IMR-90 (cell line): ENCODE measurements at places on chromosomes 12 and 14.

- DNase-seq: no peak
Measured at GRCh38 chr14:33835677-33836076, 115.2 kb downstream of the EGLN3 start.

DNA sequence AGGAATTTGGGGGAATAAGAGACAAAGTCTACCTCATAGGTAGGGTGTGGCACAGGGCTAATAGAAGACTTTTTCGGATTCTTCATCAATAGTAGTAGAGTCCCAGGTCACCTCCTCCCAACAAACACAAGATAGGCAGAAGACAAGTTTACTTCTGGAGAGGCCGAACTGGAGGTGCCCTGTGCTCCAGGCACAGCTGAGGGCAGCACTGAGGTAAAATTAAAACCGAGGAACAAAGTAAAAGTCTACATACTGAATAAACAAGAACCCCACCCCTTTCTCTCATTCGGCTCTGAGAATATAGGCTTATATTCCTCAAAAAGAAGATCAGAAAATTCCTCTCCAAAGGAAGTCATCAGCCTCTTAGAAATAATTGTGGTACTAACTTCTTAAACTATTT is 161.5 kb downstream of the SEC23A start:
- no peak for DNase-seq

DNA sequence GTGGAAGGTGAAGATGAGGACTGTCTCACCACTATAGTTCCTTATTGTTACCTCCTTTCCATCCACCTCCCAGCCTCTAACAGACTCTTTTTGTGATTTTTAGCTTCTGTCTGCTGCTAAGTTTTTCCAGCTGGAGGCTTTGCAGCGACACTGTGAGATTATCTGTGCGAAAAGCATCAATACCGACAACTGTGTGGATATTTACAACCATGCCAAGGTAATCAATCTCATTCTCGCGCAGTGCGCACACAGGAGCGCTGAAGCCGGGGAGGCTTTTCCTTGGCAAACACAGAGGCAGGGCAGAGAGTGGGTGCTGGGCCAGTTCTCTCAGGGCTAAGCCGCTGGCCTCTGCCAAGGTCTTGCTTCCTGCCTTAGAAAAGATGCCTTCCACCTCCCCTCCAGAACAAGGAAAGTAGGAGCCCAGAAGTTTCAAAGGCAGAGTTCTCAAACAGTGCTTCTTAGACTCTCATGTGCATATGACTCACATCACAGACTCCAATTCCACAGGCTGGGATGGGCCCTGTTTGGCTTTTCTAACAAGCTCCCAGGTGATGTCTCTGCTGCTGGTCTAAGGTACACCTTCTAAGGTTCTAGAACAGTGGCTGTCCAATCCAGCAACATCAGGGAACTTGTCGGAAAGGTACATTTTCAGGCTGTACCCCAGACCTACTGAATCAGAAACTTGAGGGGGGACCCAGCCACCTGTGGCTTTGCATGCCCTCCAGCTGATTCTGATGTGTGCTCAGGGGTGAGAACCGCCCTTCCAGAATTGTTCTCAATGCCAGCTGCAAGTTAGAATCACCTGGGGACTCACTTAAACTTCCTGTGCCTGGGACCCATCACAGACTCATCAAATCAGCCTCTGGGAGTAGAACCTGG is 33.8 kb upstream of the PWP1 start:
- DNase-seq: peak; percentile 19

GRCh38 chr14:70724944-70725343 is 83.2 kb downstream of the TTC9 start:
- no peak for DNase-seq

DNA sequence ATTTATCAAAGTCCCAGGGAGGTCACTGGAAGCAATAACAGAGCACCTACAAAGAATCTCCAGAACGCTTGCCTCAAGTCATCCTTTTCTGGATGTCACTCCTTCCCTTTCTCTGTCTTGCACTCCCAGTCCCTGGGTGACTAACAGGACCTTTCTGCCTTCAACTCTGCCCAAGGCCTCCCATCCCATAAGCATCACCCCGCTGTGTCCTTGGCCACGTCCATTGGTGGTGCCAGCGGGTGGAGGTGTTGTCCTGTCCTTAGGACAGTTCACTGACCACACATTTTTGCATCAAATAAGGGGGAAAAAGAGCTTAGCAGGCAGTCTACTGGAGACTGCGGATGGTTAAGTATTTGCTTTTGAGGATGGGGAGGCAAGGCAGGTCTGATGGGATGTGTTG is 23.6 kb upstream of the PLEK2 start:
- DNase-seq: no peak

DNA sequence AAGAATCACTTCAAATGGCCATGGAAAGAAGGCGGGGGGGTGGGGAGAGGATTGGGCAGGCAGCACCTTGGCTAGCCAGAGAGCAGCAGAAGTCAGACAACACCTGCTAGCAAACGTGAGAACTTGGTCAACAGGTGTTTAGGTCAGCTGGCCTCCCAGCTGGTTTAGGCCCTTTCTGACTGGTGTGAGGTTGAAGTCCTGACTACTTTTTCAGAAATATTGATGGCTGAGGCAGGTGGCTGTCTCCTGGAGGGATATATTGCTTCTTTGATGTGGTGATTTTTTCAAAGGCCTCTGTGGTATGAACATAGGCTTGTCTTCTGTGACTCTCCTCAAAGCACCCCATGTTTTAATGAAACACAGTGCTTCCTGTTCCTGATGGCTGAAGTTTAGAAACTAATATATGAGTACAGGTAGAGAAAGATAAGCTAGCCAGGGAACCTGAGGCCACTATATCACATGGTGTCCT is 238.2 kb upstream of the SSTR1 start:
- no peak for DNase-seq

GRCh38 chr12:121513464-121514183 is 67.2 kb downstream of the KDM2B start:
- DNase-seq: no peak

GRCh38 chr12:64566122-64566521 is 44.2 kb upstream of the RASSF3 start:
- DNase-seq: peak; percentile 47

- no peak for DNase-seq
Measured at GRCh38 chr14:29712601-29713000, 215.0 kb downstream of the PRKD1 start.

GRCh38 chr14:77421201-77421600 is 2.1 kb downstream of the NOXRED1 start:
- DNase-seq: peak; percentile 46

DNA sequence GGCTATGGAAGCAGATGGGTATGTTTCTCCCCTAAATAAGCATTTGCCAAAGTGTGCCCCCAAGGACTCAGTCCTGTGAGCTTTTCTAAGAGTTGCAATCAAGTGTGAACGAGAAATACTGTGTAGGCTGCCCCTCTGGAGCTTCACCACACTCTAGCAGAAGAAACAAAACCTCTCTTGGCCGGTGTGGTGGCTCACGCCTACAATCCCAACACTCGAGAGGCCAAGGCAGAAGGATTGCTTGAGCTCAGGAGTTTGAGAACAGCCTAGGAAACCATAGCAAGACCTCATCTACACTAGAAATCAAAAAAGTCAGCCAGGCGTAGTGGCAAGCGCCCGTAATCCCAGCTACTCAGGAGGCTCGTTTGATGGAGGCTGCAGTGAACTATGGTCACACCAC is 9.8 kb downstream of the VPS37B start:
- no peak for DNase-seq

- peak; percentile 76 for DNase-seq
Measured at GRCh38 chr14:53389202-53389601, 236.1 kb upstream of the DDHD1 start.

GRCh38 chr14:65631040-65631439 is 218.5 kb downstream of the FUT8 start:
- DNase-seq: no peak

- DNase-seq: no peak
Measured at GRCh38 chr12:52710730-52711129, 7.4 kb upstream of the KRT77 start.

DNA sequence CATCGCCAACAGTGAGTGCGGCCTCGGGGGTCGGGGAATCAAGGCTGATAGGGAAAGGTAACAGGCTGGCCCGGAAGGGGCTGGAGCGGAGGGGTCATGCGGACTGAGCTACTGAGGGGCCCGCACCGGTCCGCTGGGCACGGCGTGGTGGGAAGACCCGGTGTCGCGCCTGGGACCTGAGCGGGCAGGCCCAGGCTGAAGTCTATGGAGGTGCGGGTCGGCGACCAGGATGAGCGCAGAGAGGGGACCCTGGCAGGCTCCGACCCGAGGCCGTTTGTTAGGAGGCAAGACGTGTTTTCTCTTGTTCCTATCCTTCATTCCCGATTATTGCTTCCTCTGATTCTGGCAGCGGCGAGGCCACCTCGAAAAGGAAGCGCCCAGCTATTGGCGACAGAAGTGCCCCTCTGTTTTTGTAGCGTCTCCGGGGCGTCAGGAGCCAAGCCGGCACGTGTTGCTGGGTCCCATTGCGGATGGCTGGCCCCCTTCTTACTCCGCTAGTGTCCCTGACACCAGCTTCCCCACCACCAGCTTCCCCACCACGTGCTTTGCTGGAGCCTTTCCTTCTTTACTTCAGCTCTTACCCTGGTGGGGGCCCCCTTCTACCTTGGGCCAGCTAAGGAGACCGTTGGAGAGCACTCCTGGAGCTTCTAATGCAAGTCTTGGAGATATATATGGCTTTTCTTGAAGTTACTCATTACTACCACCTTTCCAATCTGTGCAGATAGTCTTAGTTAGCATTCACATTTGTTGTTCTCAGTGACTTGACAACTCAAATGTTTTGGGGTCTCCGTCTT is 653 bp downstream of the PA2G4 start:
- no peak for DNase-seq

DNA sequence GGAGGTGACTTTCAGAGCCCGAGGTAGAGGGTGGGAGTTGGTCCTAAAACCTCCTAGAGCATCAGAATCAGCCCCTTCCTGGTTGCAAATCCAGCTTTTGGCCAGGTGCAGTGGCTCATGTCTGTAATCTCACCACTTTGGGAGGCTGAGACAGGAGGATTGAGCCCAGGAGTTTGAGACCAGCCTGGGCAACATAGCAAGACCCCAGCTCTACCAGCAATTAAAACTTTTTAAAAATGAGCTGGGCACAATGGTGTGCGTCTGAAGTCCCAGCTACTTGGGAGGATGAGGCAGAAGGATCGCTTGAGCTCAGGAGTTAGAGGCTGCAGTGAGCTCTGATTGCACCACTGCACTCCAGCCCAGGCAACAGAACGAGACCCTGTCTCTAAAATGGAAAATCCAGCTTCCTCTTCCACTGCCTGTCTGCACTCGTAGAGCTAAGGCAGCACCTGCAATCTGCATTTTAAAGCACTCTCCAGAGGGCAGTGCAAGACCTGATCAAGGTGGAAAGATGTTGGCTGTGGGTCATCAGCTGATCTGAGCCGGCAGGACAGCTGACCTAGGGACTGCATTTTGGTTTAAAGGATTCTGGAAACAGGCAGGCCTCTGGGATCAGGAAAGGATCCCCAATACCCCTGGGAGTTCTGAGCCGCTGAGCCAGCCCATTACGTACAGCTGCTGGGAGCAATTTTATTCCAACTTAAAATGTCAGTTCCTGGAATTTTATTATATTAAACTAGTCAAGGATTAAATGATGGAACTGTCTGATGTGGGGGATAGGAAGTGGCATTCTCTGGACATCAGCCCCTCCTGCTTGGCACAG is 1.8 kb upstream of the TESC start:
- DNase-seq: no peak

DNA sequence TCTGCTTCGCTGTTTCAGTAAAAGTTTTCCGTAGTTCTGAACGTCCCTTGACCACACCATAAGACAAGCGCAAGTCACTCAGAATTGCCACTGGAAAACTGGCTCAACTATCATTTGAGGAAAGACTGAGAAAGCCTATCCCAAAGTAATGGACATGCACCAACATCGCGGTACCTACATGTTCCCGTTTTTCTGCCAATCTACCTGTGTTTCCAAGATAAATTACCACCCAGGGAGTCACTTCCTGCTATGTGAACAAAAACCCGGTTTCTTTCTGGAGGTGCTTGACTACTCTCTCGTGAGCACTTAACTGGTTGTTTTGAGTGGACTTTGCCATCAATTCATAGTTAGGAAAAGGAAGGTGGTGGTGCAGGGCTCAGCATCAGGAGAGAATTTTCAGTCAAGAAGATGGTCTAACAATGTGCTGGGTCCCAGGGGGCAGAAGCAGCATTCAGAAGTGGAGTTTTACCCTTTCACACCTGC is 1.4 kb downstream of the EGLN3 start:
- DNase-seq: no peak

- peak; percentile 81 for DNase-seq
Measured at GRCh38 chr12:52372216-52373154, 5.2 kb upstream of the KRT85 start.

- DNase-seq: no peak
Measured at GRCh38 chr12:10368206-10369171, 21.4 kb downstream of the KLRK1 start.

GRCh38 chr12:82411546-82412230 is 53.4 kb downstream of the METTL25 start:
- DNase-seq: peak; percentile 21

DNA sequence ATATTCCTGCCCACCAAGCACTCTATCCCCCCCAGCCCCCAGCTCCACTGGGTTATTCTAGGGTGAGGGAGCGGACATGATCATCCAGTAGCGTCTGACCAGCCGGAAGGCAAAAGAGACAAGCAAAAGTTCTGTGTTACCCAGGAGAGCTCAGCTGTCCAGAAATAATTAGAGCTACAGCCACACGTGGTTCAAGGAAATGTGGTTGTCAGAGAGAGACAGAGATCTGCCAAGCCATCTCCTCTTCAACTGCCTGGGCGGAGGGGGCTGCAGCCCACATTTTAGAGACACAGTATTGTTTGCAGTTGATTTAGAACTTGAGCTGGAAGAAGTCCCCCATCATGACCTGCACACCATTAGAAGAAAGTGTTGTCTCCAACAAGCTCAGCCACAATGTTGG is 30.4 kb downstream of the DAO start:
- DNase-seq: no peak
